ENCODE measurements at places on chromosomes 11 and 22. TPM values are rescaled to one million over a fixed set of nuclear protein-coding genes. Genes with fewer than 3 reads are reported as not detected.
A peak's percentile ranks its signal among the peaks of the same experiment; 100 is the strongest.

GRCh38 chr11:85695546-85695945 lies 9.6 kb upstream of the CCDC89 start:
- peaks cover 51% of the 10 kb centered on the region for H3K36me3 ChIP-seq
- H3K27ac ChIP-seq = no peak overlapping the region
- H3K4me3 ChIP-seq = no peak overlapping the region
- no peaks in the 10 kb centered on the region for H3K27me3 ChIP-seq

TUB gene
- polyA plus RNA-seq = 2.4 TPM

MMP10 gene
- not detected for polyA plus RNA-seq

GRCh38 chr11:61826930-61827570 lies 1.1 kb upstream of the FADS2 start:
- H3K27me3 ChIP-seq = no peaks in the 10 kb centered on the region
- peaks cover 17% of the 10 kb centered on the region for H3K4me1 ChIP-seq
- peak overlapping the region; percentile 74 for H3K4me3 ChIP-seq
- H3K36me3 ChIP-seq = no peaks in the 10 kb centered on the region
- DNase-seq = no peak
- H3K27ac ChIP-seq = peak overlapping the region; percentile 95

GRCh38 chr11:10377183-10377582 lies 72.3 kb downstream of the ADM start:
- no peak overlapping the region for H3K27ac ChIP-seq
- DNase-seq = no peak
- no peaks in the 10 kb centered on the region for H3K4me1 ChIP-seq

DNA sequence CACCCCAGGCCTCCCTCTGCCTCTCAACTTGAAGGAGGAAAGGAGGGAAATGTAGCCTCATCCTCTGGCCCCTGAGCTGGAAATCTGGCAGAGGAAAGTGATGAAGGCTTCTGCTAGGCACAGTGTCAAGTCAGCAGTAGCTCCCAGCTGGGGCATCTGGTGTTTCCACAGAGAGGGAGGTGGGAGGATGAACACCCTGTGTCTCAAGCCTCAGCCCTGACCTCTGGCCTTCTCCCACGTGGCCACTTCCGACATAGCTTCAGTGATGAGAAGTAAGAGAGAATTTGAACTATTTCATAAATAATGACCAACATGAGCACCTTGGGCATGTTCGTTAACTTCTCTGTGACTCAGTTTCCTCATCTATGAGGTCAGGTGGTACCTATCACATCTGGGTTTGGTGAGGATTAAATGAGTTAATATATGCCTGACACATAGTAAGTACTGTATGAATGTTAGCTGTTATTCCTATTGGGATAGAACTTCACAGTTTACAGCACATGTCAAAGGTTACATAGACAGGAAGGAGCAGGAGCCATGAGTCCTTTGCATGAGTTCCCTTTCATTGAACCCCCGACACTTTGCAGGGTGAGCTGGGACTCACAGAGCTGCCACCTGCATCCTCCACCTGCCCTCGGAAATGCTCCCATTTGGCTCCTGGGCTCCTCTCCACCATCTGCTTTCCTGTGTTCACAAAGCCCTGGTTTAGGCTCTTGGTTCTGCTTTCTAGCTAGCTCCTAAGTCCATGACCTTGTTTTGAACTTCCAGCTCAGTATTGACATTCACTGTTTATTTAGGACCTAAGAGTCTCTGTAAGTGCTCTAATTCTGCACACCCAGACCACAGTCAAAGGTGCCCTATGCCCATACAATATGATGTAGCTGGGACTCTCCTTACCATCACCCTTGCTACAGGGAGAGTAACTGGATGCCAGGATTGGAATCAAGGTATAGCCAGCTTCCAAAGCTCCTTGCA lies 61.7 kb downstream of the CSNK2A3 start:
- no peaks in the 10 kb centered on the region for H3K36me3 ChIP-seq
- DNase-seq = no peak
- H3K27me3 ChIP-seq = no peaks in the 10 kb centered on the region
- no peak overlapping the region for H3K27ac ChIP-seq
- no peaks in the 10 kb centered on the region for H3K4me1 ChIP-seq

SLC22A25 gene
- not detected for polyA plus RNA-seq

OR51B2 gene
- not detected for polyA plus RNA-seq

TEX54 gene
- not detected for polyA plus RNA-seq

OR6M1 gene
- polyA plus RNA-seq = not detected

DNA sequence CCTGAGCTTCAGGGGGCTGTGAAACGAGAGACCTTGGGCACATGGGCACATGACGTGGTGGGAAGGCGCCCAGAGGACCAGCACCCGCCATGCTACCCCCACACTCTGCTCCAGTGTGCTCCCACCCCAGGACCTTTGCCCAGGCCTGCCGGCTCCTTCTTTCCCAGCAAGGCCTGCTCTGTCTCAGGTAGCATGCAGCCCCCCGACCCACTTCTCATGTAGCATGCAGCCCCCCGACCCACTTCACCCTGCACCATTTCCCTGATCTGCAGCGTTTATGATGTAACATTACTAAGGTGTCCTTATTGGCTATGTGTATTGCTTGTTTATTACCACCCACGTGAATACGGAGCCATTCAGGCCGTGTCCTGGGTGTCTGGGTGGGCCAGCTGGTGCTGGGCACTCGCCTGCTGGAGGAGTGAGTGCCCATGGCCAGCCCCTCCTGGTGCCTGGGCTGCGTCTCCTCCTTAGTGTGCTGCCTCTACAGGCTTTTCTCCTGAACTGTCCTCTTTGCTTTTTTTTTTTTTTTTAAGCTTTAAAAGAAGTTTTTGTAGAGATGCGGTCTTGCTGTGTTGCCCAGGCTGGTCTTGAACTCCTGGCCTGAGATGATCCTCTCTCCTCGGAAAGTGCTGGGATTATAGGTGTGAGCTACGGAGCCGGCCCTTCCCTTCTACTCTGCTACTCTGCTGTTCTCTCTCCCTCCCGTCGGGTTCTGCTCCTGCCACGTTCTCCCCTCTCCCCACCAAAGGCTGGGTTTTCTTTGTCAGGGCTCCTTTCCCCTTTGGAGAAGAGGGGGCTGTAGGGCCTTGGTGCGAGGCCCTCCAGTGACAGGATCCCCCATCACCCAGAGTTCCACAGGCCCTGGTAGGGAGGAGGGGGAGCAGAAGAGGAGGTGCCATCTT lies 29.4 kb downstream of the LRP5 start:
- no peak overlapping the region for H3K4me3 ChIP-seq
- peak overlapping the region; percentile 73 for H3K27ac ChIP-seq
- no peaks in the 10 kb centered on the region for H3K36me3 ChIP-seq
- H3K4me1 ChIP-seq = peaks cover 53% of the 10 kb centered on the region
- no peak for DNase-seq

SPDYC gene
- polyA plus RNA-seq = not detected

GRCh38 chr22:36580846-36581245 lies 51.9 kb upstream of the EIF3D start:
- peaks cover 32% of the 10 kb centered on the region for H3K27me3 ChIP-seq
- no peak overlapping the region for H3K27ac ChIP-seq
- no peak overlapping the region for H3K4me3 ChIP-seq
- H3K4me1 ChIP-seq = no peaks in the 10 kb centered on the region
- no peak for DNase-seq

GRCh38 chr11:105046898-105047579 lies 1.9 kb upstream of the CARD16 start:
- H3K4me3 ChIP-seq = no peak overlapping the region
- peaks cover 19% of the 10 kb centered on the region for H3K4me1 ChIP-seq
- H3K27ac ChIP-seq = no peak overlapping the region
- DNase-seq = no peak
- H3K36me3 ChIP-seq = no peaks in the 10 kb centered on the region

Data from heart right ventricle (tissue), 16 donors.